ENCODE measurements at places on chromosomes 1 and 21.

DNA sequence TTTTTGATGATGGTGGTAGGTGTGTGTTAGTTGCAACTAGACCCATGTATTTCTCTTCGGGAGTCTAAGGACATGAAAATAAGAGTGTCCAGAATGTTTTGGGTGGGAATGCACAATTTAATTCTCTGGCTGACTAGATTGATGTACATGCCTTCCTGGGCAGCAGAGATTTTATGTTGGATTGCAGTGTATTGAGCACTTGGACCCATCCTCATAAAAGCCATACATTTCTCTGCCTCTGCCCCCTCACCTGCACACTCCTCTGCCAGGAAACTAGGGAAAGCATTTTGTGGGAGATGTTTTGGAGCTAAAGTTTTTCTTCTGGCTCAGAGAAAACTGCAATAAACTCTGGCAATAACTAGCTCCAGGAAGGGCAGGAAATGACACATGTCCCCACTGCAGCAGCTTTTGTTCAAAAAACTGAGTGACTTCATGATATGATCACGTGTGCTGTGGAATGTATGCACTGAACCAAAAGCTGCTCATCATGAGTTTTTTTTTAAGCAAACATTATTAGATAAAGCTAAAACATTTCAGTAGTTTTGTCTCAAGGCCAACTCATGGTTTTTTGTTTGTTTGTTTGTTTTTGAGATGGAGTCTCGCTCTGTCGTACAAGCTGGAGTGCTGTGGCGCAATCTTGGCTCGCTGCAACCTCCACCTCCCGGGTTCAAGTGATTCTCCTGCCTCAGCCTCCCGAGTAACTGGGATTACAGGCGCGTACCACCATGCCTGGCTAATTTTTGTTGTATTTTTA lies 17.6 kb downstream of the RIT1 start:
- DNase-seq, result no peak

DNA sequence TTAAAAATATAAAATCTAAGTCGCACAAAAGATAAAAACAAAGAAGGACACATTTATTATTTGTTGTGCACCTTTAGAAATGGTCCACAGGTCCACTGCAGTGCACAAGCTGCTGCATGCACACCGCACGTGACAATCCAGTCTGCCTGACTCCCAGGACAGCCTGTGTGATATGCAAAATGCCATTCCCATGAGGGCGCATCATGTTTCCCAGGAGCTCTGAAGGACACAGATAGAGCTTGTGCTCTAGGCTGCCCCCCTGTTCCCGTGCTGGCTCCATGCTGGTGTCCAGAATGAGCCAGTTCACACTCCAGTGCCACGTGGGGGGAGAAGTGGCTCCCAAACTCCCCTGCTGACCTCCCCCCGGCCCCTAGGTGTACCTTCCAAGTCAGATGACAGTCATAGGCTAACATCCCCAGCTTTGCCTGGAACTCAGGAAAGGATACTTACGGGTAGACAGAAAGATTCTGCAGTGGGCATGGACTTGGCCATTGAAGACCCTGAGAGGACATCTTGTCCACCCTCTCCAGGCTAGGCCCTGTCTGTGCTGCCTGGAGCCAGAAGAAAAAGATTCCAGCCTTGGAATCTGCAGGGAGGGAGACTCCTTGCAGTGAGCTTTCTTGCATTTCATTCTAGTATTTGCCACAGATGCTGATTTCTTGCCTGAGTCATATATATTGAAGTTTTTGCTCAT lies 26.3 kb downstream of the RAB7B start:
- DNase-seq, result peak; percentile 78

DNA sequence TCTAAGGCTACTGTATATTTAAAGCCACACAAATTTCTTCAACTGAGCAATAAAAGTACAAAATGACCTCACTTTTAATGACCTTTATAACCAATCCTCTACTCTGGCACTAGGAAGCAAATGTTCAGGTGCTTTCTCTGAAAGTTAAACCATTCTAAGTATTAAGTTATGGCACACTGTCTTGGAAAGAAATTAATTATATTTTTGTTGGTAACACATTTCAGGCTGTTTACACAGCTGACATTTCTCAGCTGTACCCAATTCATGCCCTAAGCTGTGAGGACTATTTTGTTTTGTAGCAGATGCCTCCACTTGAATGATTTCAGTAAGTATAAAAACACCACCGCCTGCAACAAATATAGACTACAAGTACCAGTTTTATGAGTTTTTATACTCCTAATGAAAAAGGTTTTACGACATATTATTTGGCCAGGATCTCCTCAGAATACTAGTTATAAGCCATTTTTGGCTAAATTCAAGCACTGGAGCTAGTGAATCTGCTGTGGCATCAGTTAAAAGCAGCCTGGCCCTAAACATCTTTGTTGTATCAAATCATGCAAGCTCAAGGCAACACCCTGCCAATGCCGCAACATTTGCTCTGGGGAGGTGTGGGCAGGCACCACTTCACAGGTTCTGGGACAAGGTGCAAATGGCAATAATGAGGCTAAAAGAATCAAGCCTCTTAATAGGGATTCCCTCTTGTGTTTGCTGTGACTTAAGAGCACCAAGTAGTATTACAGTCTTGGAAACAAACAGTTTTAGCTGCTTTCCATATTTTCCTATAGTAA lies 228.4 kb upstream of the DMRTA2 start:
- no peak for DNase-seq

DNA sequence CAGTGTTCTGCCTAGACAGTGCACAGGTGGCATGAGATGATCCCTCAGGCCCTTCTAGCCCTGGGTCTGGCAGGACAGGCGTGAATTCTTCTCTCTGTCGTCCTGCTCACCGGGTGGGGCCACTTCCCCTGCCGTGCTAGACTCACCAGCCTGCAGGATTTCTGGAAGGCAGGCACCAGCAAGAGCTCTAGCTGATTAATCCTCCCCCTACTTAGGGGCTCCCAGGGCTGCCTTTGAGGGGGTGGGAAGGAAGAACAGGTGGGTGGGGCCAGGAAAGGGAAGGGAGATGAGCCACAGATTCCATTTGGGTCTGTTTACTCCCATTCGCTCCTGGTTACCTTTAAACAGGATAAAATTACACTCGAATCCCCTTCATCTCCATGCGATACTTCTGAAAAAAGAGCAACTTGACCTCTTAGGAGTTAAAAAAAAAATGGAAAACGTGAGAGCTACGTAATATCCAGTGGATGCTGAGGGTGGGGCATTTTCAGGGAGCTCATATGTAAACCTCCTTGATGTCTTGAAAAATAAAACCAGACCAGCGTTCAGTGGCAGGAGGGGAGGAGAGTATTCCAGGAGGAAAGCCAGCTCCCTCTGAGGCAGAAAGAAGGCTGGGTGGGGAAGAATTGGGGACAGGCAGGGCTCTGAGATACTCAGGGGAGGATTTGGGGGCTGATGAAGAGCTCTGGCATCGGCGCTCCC lies 665.5 kb downstream of the PTPRU start:
- DNase-seq, result peak; percentile 18

DNA sequence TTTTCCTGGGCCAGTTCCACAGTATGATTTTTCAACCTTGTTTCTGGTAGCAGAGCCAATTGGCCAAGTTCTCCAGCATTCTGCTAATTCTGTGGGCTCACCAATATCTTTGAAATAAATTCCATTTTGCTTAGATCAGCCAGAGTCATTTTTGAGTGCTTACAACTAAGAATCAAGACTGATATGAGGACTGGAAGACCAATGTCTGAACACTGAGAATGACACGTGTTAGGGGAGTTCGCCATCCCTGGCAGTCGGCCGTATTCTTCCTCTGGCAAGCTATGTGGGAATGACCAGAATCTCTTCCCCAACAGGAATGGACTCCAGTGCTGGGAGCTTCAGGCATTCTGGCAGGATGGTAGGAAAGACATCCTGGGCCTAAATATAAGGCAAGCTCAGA lies 4.9 kb upstream of the TENT5C start:
- DNase-seq, result no peak

GRCh38 chr1:202671399-202671798 lies 38.9 kb downstream of the SYT2 start:
- no peak for DNase-seq

GRCh38 chr1:9892563-9893528 lies 17.2 kb downstream of the CTNNBIP1 start:
- peak; percentile 85 for DNase-seq

DNA sequence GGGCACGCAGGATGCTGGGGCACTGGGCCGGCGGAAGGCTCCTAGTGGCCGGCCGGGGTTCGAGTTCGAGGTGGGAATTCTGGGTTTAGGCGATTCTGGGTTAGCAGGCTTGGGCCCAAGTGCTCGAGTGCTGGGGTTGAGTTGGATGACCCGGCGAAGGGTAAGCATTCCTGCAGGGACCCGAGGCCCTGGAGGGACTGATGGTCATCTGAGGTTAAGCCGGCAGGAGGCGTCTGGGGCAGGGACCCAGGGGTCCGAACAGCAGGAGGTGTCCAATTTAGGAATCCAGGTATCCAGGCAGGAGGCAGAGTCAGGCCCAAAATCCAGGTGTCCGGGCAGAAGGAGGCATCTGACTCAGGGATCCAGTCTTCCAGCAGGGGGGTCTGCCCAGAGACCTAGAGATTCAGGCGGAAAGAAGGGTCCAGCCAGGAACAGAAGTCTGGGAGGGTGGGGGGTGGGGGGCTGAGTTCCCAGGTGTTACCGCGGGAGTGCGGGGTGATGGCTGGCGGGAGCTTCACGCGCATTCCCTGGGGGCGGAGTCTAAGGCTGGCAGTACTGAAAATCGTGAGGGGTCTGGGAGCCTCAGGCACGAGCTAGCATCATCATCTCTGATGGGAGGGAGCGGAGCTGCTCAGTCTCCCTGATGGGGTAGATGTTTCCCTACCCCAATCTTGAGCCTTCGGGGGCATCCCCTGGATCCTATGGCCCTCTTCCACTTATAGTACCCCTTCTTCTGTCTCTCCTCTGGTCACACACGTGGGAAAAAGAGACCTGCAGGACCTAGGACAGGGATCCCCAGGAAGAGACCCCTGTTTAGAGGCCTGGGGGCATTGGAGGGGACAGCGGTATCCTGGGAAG lies 585 bp downstream of the GPR3 start:
- no peak for DNase-seq

DNA sequence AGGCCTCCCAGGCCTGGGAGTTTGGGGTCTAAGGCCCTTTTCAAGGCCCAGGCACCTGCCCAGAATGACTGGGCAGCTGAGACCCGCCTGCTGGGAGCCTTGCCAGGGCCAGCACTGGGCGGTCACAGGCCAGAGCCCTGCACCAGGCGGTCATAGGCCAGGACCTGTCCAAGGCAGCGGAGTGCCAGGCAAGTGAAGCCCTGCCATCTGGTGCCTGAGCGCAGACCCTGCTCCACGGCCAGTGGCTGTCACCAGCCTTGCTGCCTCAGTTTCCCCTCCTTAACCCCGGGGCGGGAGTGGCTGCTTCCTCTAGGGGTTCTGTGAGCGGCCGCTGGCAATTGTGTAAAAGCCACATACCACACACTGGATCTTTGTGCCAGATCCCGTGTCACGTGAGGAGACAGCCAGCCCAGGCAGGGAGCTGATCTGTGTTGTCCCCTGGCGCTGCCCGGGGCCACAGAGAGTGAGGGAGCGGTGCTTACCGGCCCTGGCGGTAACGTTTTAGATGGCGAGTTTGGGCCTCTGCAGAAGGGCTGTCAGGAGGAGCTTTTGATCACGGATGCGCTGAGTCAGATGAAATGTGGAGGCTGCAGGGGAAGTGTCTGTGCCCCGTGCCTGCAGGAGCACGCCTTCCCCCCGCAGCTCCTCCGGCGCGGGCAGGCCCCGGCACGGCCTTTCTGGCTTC lies 4.6 kb downstream of the COL18A1 start:
- no peak for DNase-seq

- no peak for DNase-seq
Observed at GRCh38 chr1:71618191-71618590, 537.4 kb upstream of the ZRANB2 start.

GRCh38 chr1:38712046-38712445 lies 147.5 kb downstream of the RRAGC start:
- no peak for DNase-seq

- peak; percentile 28 for DNase-seq
Observed at GRCh38 chr1:19338323-19338762, 26.2 kb downstream of the SLC66A1 start.

DNA sequence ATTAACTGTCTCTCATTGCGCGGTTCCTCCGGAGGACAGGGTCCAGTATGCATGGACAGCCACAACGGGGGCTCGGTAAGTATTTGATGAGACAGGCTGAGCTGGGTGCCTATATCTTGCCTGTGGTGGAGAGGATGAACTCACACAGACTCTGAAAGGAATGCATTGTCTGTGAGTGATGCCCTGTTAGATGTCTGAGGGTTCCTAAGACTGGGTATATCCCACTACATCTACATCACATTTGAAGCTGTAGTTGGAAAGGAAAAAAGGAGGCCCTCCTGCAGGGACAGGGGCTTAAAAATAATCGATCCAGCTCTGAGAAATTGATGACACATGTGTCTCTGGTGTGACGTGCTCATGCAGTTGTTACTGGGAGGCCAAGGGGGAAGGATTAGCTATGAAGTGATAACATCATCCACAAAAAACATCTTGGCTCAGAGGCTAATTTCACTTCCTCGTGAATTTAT lies 1.9 kb downstream of the ADARB1 start:
- no peak for DNase-seq

GRCh38 chr1:205998457-205999241 lies 4.5 kb downstream of the RAB7B start:
- no peak for DNase-seq

GRCh38 chr1:176529395-176530090 lies 66.6 kb downstream of the PAPPA2 start:
- DNase-seq, result no peak

GRCh38 chr1:110673805-110674336 lies 869 bp downstream of the KCNA3 start:
- DNase-seq, result no peak

GRCh38 chr1:186985889-186986491 lies 157.2 kb downstream of the PLA2G4A start:
- DNase-seq, result peak; percentile 30

DNA sequence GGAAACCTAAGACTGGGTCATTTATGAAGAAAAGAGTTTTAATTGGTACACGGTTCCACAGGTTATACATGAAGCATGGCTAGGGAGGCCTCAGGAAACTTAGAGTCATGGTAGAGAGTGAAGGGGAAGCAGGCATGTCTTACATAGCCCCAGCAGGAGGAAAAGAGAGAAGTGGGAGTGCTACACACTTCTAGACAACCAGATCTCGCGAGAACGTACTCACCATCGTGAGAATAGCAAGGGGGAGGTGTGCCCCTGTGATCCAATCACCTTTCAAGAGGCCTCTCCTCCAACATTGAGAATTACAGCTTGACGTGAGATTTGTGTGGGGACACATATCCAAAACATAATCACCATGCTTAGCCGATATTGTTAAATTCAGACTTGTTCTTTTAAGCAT lies 62.8 kb downstream of the DYRK1A start:
- DNase-seq, result no peak

- no peak for DNase-seq
Observed at GRCh38 chr1:89042491-89042890, 19.8 kb upstream of the GBP3 start.

Data from NCI-H2171 (cell line).